Left forelimb (tissue), 1 donor: ENCODE measurements at places on chromosomes 7 and 10.

GRCh38 chr10:905503-905902 lies 26.0 kb downstream of the LARP4B start:
- DNase-seq = no peak

- DNase-seq = no peak
Observed at GRCh38 chr7:26510231-26510957, 218.7 kb downstream of the SNX10 start.

- DNase-seq = no peak
Observed at GRCh38 chr7:81887098-81888090, 117.5 kb upstream of the HGF start.

DNA sequence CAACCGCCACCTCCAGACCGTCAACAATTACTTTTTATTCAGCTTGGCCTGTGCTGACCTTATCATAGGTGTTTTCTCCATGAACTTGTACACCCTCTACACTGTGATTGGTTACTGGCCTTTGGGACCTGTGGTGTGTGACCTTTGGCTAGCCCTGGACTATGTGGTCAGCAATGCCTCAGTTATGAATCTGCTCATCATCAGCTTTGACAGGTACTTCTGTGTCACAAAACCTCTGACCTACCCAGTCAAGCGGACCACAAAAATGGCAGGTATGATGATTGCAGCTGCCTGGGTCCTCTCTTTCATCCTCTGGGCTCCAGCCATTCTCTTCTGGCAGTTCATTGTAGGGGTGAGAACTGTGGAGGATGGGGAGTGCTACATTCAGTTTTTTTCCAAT lies 146.6 kb downstream of the CHRM2 start:
- DNase-seq = no peak

- no peak for DNase-seq
Observed at GRCh38 chr10:68989317-68989990, 851 bp downstream of the KIFBP start.

DNA sequence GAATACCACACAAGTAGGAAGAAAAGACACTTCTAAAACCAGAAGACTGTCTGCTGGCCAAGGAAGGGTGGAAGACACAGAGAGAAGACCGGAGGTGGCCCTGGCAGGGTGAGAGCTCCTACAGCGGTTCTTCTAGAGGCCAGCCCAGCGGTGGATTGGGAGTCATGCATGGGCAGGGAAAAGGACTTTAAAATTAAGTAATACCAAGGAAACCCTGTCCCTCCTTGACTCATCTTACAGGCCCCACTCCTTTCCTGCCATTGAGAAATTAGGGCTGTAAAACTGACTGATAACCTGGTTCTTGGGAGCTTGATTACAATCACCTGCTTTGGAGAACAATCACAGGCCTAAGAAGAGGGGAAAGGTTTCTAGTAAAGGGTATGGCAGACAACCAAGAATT lies 16.1 kb downstream of the CALML3 start:
- DNase-seq = no peak

GRCh38 chr10:132371641-132372081 lies 25.3 kb upstream of the PWWP2B start:
- DNase-seq = no peak

- no peak for DNase-seq
Observed at GRCh38 chr10:129601737-129602136, 134.7 kb downstream of the MGMT start.

DNA sequence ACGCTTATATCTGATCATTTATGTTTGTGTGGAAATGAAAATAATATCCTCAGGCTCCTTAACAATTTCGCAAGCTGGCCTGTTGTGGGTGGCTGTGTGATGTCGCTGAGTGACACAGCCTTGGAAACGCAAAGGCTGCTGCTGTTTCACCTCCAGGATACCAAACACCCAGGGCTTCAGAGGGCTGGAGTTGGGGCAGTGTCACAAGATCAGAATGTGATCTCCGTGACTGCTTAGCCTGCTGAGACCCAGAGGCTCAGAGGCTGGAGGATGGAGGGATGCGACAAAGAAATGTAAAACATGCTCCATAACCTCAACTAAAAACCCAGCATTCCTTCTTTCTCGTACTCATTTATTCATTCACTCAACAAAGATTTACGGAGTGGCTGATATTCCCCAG lies 37.2 kb upstream of the BMPER start:
- no peak for DNase-seq

DNA sequence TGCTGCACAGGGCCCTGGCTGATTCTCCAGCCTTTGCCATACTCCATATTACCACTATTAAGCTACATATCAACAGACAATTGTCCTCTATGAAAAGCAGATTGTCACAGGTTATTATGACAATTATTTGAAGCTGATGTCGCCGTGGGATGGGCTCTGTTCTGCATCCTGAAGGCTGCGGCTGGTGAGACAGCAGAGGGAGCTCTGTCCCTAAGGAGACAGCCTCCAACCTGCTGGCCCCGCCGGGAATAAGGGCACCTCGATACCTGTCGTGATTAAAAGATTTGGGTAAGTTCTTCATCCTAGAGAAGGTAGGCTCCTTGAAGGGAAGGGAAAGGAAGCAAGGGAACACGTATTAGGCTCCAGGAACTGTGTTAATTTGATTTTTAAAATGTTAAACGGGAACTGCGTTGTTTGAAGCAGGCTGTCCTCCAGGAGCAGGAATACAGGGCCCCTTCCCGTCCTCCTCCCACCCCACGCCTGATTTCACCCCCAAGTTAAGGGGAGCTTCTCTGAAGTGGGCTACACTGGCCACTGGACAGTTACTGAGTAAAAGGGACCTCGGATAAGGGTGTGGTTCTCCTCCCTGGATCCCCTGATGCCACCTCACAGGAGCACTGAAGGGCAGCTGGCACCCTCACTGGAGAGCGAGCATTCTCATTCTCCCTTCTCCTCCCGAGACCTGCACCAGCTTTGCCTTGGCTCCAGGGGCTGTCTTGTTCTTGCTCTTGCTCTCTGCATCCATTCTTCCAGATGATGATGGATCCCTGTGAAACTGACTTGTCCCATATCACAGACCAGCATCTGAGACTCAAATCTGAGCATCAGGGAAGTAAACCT lies 11.8 kb upstream of the TIAL1 start:
- DNase-seq = no peak

DNA sequence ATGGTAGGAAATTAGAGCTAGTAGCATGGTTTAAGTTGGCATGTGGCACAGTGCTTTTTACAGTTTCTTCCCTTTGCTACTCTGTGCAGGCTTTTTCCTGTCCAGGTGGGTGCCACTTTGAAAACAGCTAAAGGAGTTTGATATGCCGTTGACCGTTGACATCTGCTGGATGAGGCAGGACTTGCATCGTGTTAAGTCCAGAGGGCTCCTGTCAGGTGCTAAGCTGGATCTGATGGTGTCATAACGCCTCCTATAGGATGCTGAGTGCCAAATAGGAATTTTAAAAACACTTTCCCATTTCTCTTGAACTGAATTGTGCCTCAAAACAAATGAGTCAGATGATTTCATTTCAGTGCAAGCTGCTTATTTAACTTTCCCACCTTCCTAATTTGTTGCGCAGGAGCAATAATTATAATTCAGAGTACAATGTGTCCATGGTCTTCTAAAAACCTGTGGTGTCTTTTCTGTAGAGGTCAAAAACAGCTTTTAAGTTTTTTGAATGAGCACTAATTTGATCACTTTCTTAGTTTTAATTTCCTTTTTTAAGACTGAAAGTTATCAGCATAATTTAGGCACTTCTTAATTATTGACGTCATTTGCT lies 178.3 kb downstream of the CDCA7L start:
- DNase-seq = no peak

- DNase-seq = no peak
Observed at GRCh38 chr10:35827783-35828182, 185.7 kb upstream of the FZD8 start.

- no peak for DNase-seq
Observed at GRCh38 chr7:45681596-45682357, 107.6 kb downstream of the ADCY1 start.

DNA sequence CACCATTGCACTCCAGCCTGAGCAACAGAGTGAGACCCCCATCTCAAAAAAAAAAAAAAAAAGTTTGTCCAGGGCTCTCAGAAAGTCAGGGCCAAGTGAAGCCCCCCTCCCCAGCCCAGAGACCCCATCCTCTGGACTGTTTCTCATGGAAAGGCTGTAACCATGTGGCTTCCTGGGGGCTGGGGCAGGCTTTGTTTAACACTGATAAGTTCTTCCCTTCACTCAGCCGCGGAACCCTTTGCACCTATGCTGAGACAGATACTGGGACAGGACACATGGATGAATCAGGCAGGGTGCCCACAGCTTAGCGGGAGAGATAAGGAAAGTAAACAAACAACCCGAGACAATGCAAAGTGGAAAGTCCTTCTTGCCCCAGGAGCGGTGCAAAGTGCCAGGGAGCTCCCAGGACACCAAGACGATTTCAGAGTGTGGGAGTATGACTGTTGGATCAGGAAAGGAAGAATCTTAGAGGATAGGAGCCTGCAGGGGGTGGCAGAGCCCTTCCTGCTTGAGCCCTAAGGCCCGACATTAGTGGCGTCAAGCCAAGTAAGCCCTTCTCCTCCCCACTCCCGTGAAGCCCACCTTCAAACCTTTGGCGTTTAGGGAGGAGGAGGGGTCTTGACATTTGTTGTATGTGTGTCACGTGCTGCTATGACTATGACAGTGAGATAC lies 11.6 kb downstream of the MLXIPL start:
- DNase-seq = no peak
